ENCODE measurements at places on chromosomes 6 and 20. TPM values are rescaled to one million over a fixed set of nuclear protein-coding genes. Genes with fewer than 3 reads are reported as not detected.

The TMEM200A gene
- 49.2 TPM for total RNA-seq

GRCh38 chr6:27791182-27791943 lies 120.8 kb downstream of the OR2B2 start:
- DNase-seq, result peak; percentile 76

- no peak for DNase-seq
These were observed 110.3 kb upstream of the ENPP5 start for GRCh38 chr6:46281110-46281509.

DNA sequence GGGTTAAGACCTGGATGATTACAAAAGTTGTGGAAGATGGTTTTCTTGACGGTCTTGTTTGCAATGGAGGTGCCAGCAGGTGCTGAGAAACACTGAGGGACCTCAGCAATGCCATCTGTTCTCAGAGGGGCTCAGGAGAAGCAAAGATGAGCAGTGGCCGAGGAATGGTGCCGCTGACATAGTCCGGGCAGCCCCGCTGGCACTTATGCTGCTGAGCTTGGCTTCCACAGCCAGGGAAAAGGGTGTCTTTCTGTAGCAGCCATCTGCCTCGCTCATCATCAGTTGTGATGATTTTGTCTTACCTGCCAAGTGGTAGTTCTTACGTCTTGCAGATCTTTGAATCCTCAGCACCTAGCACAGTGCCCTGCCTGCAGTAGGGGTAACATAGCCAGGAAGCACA lies 55.7 kb downstream of the PPP1R14C start:
- no peak for DNase-seq

The KCNK16 gene
- total RNA-seq, result not detected

DNA sequence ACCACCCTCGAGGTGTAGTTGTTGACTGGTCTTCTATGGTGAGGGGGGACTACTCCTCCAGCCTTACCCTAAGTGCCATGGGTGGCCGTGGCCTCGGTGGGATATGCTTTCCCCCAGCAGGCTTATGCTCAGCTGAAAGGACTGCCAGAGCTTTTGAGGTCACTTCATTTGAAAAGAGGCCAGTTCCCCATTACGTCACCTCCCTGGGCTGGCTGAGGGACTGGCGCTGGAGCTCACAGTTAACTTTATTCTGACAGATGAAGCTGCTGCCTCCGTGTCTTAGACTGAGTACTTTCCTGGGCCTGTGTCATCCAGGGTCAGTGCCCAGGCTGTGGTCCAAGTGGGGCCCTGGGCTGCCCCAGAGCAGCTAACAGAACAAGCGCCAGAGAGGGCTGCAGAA lies 42.8 kb upstream of the PCMTD2 start:
- peak; percentile 98 for DNase-seq

GRCh38 chr6:7267071-7267465 lies 45.9 kb downstream of the SSR1 start:
- DNase-seq, result no peak

DNA sequence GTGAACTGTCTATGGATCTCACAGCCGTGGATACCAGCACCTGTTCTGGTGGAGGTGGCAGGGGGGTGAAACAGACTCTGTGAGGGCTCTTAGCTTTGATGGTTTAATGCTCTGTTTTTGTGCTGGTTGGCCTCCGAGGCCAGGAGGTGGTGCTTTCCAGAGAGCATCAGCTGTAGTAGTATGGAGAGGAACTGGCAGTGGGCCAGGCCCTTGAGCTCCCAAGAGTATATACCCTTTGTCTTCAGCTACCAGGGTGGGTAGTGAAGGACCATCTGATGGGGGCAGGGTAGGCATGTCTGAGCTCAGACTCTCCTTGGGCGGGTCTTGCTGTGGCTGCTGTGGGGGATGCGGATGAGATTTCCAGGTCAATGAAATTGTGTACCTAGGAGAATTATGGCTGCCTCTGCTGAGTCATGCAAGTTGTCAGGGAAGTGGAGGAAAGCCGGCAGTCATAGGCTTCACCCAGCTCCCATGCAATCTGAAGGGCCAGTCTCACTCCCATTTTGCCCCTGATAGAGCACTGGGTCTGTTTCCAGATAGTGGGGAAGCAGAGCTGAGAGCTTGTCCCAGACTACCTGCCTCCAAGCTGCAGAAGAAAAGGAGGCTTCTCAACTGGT lies 102.7 kb upstream of the AHI1 start:
- no peak for DNase-seq

DNA sequence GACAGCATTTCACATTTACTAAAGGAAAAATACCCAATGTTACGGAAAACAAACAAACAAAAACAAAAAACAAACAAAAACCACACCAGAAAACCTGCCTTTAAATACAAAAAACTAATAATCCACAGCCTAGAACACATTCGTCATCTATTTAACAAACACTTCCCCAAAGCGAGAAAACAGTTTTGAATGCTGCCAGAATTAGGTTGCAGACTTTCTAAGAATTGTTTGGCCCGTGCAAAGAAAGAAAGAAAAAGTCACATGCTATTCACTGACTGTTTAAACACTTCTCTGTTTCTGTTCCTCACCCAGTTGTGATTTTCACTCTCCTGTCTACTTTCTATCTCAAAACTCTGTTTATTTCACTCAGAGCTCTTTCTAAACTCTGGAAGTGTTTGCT lies 52.5 kb downstream of the BCAS1 start:
- DNase-seq, result peak; percentile 21

DNA sequence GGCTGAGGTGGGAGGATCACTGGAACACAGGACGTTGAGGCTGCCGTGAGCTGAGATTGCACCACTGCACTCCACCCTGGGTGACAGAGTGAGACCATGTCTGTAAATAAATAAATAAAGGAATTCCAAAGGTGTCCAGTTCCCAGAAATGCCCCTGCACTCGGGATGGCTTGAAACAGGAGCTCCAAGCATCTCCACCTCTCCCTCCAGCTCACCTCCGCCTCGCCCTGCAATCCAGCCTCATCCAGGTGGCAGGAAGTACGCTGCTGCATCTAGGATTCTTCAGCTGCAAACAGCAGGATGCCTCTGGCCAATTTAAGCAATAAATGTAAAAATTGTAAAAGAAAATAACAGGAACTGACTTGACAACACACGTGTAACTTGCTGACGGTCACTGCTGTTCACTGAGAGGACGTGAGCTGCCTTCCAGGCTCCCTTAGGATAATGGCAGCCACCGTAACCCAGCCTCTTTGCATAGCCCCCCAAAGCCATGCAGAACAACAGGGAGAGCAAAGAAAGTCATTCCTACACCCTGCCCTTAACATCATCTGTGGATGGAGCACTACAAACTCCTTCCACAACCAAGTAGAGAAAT lies 11.4 kb upstream of the GRM4 start:
- peak; percentile 69 for DNase-seq

DNA sequence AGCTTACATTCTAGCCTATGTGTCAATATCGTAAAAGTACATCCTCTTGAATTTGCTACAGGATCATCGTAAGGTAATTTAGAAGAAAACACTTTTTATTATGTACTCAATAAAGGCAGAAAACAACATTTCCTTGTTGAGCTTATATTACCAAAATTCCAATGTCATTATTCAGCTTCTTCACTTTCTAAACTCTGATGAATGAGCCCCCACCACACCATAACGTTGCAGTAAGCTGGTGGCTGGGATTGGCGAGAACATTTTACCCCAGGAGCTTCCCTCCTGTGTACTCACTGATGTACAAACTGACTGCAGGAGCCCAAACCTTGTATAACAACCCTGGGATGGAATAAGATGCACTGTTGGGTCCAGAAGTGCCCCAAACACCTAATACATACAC lies 238.1 kb upstream of the MARCKS start:
- no peak for DNase-seq

- no peak for DNase-seq
These were observed 16.8 kb downstream of the LRRN4 start for GRCh38 chr20:6037082-6037481.

DNA sequence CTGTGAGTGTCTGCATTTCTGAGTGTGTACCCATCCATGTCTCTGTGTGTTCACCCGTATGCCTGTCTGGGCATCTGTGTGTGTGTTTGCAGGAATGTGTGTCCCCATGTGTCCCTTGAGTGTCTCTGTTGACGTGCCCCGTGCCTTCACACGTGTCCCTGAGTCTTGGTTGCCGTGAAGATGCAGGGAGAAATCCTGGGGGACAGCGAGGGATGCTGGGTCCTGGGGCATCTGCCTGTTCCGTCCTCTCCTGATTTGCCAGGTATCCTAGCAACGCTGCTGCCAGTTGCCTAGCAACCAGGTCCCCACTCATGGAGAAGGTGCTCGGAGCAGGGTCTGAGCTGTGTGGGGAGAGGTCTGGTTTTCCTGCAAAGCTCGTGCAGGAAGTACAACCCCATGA lies 6.0 kb upstream of the LKAAEAR1 start:
- DNase-seq, result no peak

DNA sequence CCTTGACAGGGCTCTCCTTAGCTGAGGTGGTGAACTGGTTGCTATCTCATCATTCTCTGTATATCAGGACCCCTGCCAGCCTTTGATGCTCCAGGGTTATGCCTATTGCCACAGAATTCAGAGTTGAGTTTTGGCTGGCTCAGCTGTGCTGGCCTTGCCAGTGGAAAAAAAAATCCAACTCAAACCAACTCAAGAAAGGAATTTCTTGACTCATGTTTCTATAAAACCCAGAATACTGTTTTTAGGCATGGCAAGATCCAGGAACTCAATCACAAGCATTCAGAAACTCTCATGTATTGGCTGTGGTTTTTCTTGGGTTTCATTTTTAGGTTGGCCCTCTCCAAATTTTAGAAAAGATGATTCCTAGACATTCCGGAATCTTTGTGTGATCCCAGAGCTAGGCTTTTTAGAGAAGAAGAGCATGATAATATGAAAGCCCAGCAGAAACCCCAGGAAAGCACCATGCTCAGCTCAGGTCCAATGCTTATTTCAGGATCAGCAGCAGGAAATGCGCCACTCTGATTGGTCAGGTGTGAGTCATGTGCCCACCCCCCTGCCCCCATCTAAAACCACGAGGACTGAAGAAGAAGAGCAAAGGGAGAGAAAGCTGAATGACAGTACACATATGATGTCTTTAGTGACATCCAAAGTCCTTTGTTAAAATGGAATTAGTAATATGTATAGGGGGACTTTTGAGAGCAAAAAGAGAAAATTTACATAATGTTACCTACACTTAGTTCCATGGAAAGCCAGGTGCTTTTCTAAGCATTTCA lies 122.9 kb downstream of the RNF144B start:
- DNase-seq, result peak; percentile 74

The APOM gene
- total RNA-seq, result 1.2 TPM

DNA sequence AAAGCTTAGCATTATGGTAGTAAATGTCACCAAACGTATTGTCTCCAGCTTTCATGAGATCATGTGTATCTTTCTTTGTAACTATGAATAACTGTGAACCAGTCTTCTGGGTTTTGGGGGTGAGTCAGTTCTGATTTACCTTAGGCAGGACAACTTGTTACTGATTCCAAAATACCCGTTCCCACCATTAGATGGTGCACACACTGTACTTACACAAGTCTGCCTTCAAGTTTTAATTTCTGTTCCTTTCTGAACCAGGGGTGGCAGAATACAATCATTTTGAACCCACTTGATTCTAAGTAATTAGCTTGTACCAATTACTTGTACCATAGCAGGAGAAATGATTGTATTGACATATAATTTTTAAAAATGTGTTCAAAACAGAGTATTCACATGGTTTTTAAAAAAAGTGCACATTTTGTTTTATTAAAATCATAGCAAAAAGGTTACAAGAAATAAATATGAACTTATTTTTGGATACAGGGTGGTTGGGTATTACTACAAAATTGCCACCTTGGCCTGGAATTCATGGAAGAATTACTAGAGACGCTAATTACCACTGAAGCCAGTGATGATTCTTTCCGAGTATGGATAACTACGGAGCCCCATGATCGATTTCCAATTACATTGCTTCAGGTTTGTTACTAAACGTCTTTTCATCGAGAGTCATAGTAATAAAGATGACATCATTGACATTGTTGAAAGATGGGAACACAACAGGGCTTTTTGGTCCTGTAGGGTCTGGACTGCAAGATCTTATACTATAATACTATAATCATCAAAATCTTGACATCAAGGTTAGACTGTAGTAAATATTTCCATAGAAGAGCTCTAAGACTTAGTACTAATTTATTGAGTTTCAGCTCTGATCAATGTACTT lies 75.2 kb upstream of the GLP1R start:
- peak; percentile 39 for DNase-seq

GRCh38 chr6:75931011-75931680 lies 141.3 kb downstream of the IMPG1 start:
- DNase-seq, result no peak

DNA sequence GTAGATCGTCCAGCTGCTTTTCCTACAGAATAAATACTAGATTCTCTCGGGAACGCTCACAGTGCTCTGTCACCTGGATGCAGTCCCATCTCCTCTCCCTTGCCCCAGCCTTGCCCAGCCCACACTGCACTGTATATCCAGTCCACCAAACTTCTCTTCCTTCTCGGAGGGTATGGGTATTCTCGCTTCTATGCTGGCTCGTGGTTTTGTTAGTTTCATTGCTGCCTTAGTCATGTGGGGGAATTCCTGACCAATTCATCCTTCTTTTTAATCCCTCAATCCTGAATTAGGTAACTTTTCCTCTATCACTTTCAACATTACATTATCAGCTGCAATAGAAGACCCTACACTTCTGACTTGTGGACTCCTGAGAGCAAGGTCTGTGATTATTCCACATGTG lies 252.4 kb downstream of the GMDS start:
- DNase-seq, result peak; percentile 37
